ENCODE measurements at places on chromosomes 7 and 10.

GRCh38 chr7:28815369-28815927, 142.7 kb downstream of the TRIL start:
- DNase-seq: no peak

DNA sequence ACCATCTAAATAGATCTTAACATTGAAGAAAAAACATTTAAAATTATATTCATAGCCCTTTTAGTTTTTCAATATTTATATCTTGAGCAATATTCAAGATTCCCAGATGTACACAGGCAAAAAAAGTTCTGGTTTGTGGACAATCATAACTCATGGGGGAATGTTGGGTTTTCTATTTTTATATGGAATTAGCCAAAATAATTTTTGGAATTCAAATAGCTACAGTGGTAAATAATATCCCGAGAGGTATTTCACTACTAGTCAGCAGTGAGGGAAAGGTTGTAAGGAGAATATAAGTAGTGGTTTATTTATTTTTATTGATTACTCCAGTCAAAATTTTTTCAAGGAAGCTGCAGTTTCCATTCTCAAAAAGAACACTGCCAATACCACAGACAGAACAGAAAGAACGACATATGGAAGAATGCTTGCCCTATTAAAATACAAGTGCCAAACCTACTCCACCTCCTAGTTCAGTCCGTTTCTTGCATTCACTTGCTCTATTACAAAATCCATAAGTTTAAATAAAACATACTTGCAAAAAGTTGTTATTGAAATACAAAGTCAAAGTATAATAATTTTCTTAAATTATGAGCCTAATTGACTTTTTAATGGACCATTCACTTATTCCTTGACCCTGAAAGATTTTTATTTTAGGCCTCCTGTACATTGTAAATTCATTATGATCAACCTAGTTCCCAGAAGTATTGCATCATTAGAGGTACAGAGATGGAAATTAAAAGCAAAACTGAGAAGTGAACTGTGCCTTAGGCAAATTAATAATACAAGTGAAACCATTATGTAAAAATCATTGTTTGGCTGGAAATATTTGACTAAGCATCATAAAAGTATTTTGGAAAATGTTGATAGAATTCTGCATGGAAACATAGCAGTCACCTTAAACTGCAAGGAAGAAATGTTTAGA, 533.2 kb downstream of the PARD3 start:
- DNase-seq: no peak

DNA sequence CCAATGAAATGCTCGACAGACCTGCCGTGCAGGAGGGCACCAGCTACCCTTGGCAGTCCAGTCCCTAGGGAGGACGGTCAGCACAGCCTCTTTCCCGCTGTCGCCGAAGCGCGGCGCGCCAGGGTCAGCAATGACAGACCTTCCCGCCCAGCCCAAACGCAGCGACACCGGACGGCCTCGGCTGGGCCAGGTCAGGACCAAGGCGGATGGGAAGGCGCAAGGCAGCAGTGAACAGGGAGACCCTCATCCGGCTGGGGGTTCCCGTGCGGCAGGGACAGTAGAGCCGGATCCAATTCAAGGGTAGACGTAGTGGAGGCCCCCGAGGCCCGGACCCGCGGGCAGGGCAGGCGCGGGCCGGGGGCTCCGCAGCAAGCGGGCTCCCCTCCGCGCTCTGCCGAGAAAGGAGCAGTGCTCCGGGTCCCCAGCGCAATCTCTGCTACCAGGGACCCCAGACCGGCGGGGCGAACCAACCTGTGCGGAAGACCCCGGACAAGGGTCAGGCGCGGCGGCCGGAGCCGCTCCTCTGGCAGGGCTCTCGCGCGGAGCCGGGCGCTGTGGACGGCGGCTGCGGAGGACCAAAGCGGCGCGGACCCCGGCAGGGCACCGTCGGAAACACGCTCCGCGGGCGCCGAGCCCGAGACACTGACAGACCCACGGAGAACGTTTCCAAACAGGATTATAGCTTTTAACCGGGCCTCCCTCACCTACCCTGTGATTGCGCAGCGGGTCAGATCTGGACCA, at the start of gene SEC31B:
SEC31B (minus strand) TSS at position 551 of the 741 bp plus-strand sequence. CDS start 2,909 bp downstream, outside the sequence.
- no peak for DNase-seq

- no peak for DNase-seq
Observed at GRCh38 chr10:118692872-118693271, 61.9 kb downstream of the CACUL1 start.

DNA sequence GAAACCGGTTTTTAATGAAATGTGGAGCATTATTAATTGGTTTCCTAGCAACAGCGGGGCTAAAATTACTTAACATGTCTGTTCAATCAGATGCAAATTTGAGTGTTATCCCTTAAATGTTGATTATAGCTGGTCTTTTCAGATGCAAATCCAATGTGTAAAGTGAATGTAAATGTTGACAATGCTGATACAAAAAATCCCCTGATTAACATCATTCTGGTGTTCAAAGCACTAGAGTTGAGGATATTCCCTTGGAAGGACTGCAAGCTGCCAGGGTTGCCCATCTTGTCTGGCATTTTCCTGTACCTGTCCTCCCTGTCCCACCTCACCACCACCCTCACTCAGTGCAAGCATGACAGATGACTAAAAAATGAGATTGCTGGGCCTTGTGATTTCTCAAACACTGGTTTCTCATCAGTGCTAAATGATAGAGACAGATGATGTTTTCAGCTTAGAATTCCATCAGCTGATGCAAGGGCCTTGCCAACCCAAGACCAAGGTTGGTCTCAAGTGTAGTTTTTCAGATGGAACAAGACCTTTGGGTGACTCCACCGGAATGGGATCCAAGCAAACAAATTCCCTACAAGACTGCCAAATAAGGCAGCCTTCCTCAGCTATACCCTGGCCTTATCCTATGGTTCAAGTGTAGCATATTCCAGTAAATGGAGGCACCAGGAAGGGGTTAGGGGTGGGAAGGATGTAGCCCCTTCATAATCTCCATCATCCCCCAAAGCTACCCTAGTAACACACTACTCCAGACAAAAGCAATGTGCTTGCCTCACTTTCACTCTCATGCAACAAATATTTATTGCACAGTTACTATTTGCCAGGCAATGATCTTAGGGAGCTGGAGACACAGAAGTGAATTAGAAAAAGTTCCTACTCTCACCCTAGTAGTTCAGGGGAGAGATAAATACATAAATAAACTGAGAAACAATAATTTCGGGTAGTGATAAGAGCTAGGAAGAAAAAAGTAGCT, 54.9 kb downstream of the JAZF1 start:
- no peak for DNase-seq

DNA sequence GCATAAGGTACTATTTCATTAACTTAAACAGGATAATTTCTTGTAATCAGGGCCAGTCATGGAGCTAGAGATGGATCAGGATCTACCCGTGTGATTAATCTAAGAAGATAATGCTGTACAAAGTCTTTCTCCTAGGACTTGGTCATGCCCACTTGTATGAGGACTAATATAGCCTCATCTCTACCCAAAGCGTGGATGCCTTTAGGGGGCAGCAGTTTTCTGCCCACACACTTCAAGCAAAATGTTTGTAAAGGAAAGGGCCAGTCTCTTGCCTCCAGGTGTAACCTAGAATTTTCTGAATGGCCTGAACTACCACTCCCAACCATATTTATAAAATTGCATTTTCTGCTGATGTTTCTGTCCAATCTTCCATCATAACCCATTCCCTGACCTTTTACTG, 764.0 kb upstream of the IGFBP3 start:
- no peak for DNase-seq

- no peak for DNase-seq
Observed at GRCh38 chr10:59508296-59508695, 145.9 kb upstream of the FAM13C start.

- DNase-seq: no peak
Observed at GRCh38 chr10:17562614-17563013, 54.6 kb downstream of the HACD1 start.

GRCh38 chr7:137994216-137994615, 7.7 kb downstream of the CREB3L2 start:
- DNase-seq: no peak

DNA sequence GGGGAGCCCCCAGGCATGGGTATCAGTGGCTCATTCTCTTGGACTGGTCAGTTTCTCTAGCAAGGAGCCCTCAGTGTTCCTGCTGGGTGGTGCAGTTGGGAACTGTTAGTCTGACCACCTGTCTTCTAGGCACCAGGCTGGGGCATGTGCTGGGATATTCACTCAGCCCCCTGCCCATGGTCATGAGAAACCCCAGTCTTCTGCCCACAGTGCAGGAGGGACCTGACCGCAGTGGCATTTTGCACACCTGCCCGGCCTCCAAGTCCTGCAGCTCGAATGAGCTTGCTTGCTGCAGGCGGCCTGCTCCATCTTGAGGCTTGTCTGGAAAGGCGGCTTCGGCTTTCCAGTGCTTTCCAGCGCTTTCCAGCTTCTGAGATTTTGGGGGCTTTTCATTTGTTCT, 36.3 kb downstream of the CUX1 start:
- DNase-seq: no peak

DNA sequence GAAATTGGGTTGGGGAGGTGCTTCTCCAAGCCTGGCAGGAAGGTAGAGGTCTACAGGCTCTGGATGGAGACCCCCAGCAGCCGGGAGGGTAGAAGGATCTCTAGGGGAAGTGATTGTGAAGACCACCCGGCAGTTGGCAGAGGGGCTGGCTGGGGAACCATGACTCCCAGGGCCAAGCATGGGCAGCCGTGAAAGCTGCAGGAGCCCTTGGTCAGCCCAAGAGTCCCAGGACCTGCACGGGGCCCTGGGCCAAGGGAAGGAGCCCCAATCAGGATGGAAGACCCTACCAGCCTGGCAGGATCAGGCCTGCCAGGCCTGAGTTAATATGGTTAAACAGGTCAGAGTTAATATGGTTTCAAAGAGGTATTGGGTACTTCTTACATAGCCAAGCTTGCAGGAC, 126.3 kb upstream of the NANOS1 start:
- DNase-seq: no peak

DNA sequence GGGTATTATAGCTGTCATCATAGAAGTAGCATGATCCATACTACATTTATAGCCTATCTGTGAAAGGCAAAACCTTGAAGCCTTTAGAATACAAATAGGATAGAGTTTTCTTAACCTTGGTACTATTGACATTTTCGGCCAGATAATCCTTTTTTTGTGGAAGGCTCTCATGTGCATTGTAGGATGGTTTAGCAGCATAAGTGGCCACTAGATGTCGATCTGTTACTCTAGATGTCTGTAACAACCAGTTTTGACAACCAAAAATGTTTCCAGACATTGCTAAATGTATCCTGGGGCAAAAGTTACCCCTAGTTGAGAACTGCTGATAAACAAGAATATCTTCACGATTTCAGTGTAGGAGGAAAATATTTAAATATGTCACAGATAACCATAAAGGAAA, 319.4 kb upstream of the GALNT17 start:
- no peak for DNase-seq

GRCh38 chr7:13288516-13288915, 601.1 kb downstream of the ARL4A start:
- DNase-seq: no peak

DNA sequence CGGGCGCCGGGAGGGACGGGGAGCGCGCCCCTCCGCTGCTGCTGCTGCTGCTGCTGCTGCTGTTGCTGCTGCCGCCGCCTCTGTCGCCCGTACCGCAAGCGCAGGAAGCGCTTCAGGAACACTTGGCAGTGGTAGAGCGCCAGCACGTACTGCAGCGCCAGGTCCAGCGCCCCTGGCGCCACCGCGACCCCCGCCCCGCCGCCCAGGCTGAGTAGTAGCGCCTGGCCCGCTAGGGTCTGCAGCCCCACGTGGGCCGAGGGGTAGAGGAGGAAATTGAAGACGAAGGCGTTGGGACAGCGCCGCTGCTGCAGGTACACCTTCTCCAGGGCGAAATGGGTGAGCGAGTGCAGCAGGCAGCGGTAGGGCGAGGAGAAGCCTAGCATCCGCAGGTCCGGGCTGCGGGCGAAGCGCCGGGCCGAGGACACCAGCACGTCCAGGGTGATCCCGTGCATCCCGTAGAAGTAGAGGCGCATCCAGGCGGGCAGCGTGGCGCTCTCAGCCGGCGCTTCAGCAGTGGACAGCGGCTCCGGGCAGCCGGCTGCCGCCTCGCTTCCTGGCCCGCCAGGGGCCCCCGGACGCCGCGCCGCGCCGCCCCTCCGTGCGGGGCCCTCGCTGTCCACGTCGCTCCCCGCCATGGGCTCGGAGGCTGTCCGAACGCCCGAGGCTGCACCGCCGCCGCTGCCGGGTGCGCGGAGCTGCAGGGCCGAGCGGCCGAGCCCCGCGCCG, at the start of gene TMEM229A:
TMEM229A (minus strand) TSS at position 699 of the 726 bp plus-strand sequence; CDS start at position 635, 64 bp downstream.
- DNase-seq: no peak

DNA sequence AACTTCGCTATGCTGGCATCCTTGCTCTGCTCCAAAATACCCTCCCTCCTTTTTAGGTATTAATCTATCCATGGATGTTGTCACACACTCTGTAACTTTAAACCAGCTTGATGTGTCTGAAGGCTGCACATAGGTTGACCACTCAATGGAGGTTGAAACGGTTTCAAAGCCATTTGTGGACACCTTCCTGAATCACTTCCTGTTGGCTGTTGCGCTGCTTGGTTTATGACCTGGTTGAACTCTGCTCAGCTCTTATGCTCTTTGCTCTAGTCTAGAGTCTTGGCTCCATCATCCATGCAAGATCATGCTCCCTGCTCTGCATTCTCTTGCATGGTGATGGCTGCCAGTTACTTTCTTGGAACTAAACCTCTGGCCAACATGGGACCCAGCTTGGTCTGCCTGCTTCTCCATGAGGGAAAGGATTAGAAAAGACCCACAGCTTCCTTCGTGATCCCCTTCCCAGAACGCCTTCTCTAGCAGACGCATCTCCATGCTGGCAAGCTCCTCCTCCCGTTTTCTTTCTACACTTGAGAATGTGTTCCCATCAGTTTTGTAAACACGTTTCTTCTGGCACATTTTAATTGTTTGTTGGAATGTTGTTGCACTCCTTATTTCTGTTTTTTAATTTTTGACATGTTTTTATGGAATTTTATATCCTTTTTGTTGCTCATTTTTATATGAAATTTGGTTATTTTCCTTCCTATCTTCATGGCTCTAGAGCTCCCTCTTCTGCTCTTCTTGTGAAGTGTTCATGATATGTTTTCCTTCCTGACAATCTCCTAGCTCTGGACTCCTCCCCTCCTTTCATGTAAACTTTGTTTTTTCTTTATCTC, 149.8 kb downstream of the XPNPEP1 start:
- DNase-seq: no peak

DNA sequence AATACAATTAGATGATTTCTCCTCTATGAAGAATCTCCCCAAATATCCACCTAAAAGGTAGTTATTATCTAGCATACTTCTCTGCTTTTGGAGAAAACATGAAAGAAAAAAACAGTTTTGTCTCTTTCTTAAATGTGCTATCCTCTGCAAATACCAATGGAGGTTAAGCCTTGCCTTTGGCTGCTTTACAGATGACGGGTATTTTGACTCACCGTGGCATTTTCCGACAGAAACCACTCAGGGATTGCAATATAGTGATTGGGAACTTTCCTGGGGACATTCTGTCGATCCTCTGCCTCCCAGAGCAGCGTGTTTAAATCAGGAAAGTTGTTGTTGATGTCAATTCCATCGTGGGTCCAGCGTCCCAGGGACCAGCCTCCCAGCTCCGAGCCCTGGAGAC, 100.6 kb downstream of the GPR26 start:
- no peak for DNase-seq

GRCh38 chr10:71613261-71613777, 106.3 kb downstream of the C10orf105 start:
- no peak for DNase-seq

Data from stimulated activated CD8-positive, alpha-beta memory T cell treated with anti-CD3 and anti-CD28 coated beads, Interleukin-7, amount 100 ng/mL, for 4 hours (primary cell).